ENCODE measurements at places on chromosomes 11 and 22. TPM values are rescaled to one million over a fixed set of nuclear protein-coding genes. Genes with fewer than 3 reads are reported as not detected.

- H3K27ac ChIP-seq = no peak overlapping the region
- peaks cover 45% of the 10 kb centered on the region for H3K36me3 ChIP-seq
- no peaks in the 10 kb centered on the region for H3K27me3 ChIP-seq
- no peak for DNase-seq
- no peaks in the 10 kb centered on the region for H3K4me1 ChIP-seq
Observed at GRCh38 chr22:29815580-29815979, 22.5 kb downstream of the ASCC2 start.

Gene TNNI2
- total RNA-seq = not detected

GRCh38 chr11:31687256-31687655 lies 123.9 kb downstream of the PAX6 start:
- H3K4me3 ChIP-seq = no peak overlapping the region
- no peaks in the 10 kb centered on the region for H3K27me3 ChIP-seq
- H3K36me3 ChIP-seq = no peaks in the 10 kb centered on the region
- DNase-seq = no peak
- no peak overlapping the region for H3K27ac ChIP-seq

- H3K27me3 ChIP-seq = peaks cover 7% of the 10 kb centered on the region
- no peak overlapping the region for H3K4me3 ChIP-seq
- peak; percentile 48 for DNase-seq
- H3K4me1 ChIP-seq = no peaks in the 10 kb centered on the region
- H3K27ac ChIP-seq = no peak overlapping the region
Observed at GRCh38 chr11:10414659-10415058, 40.4 kb upstream of the AMPD3 start.

DNA sequence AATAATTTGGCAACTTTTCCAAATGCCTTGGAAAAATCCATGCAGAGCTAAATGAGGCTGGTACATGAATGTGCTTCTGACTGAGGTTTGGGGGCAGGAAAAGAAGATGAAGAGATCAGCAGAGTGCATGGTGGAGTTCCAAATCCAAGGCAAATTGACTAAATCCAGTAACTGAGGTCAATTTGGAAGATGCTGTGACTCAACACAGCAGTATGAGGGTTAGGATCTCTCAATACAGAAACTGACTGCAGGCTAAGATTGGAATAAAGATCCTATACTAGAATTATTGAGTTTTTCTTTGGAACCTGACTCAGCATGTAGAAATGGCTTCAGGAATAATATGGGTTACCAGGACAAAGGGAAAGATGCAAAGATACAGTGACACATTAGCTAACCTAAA lies 99.3 kb upstream of the FAT3 start:
- no peaks in the 10 kb centered on the region for H3K27me3 ChIP-seq
- peak; percentile 34 for DNase-seq

GRCh38 chr11:92277871-92278270 lies 53.3 kb downstream of the FAT3 start:
- H3K27ac ChIP-seq = no peak overlapping the region
- peaks cover 13% of the 10 kb centered on the region for H3K4me1 ChIP-seq
- no peak overlapping the region for H3K4me3 ChIP-seq

All from astrocyte (in vitro differentiated cells and primary cell).